ENCODE measurements at places on chromosomes 13 and 19. TPM values are rescaled to one million over a fixed set of nuclear protein-coding genes. Genes with fewer than 3 reads are reported as not detected.

- no peak for DNase-seq
Observed at GRCh38 chr13:110228936-110229904, 77.7 kb downstream of the COL4A1 start.

GRCh38 chr13:107864543-107865317, 350.6 kb downstream of the LIG4 start:
- peak; percentile 9 for DNase-seq

DNA sequence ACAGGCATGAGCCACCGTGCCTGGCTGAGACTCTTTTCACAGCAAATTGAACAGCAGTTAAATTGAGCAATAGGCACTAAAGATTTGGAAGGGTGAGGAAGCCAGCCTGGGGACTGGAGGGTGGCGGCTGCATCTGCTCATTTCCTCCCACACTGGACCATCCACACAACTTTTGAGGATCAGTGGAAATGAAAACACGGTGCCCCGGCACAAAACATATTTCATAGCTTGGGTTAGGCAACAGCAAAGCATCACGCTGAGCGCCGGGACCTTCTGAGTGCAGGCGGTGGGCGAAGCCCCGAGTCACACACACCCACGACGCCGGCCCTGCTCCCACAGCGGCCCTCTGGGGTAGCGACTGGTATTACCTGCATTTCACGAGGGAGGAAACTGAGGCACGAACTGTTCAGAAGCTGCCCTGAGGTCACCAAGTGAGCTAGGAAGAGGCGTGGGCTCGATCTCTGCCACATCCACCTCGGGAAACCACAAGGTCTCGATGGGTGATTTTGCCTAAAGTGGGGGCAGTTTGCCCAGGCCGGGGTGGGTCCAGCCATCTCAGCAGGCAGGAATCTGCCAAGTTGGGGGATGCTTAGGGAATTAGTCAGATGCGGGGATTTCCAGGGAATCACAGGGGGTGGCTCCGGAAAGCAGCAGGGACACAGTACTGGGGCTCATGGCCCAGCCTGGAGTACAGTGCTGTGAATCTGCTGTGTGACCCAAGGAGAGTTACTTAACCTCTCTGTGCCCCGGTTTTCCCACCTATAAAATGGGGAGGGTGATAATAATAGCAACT, 3.5 kb upstream of the SBNO2 start:
- no peak for DNase-seq

DNA sequence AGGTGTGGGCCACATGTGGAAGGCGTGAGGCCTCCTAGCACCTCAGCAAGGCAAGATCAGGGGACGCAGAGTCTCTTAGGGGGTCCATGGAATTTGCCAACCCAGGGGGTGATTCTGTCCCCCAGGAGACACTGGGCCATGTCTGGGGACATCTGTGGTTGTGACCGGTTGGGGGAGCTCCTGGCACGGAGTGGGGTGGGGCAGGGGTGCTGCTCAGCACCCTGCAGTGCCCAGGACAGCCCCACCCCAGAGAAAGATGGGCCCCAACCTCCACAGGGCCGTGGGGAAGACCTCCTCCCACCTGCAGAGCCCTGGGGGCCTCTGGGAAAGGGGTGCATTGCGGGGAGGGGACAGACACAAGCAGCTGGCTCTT, 4.0 kb downstream of the MKNK2 start:
- no peak for DNase-seq

Gene KLK3
- total RNA-seq: not detected

DNA sequence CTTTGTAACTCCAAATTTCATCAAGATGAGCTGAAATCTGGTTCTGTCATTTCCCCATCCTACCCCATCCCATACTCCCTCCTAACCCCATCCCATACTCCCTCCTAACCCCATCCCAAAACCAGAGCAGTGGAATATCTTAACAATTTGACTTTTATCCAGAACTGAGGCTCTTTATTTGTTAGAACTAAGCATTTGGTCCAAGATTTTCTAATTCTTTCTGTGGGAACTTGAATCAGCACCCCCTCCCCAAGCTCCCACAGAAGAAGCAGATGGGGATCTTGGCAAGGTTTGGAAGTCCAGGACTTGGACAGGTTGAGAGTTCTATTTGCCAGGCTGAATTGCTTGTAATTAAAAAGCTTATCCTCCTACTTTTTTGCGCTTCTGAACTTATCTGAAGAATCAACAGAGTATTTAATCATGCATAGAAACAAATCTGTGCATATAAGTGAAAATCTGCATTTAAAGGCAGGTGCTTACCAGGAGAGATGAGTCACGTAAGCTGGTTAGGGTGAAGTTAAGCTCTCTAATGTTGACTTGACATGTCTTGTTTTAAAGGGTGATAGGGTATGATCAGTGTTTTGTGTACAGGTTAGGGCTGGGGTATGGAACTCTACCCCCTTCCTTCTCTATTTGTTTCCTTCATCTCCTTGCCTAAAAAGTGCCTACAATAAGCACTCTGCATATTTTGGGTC, 111.1 kb downstream of the COG6 start:
- DNase-seq: no peak

- DNase-seq: peak; percentile 70
Observed at GRCh38 chr19:42113641-42114348, 18.5 kb downstream of the POU2F2 start.

GRCh38 chr19:43624933-43625332, 5.5 kb upstream of the ZNF428 start:
- peak; percentile 74 for DNase-seq

Gene MYO1F
- total RNA-seq: 0.05 TPM

- no peak for DNase-seq
Observed at GRCh38 chr13:38204556-38204955, 145.1 kb upstream of the UFM1 start.

Gene ACP7
- 0.05 TPM for total RNA-seq

DNA sequence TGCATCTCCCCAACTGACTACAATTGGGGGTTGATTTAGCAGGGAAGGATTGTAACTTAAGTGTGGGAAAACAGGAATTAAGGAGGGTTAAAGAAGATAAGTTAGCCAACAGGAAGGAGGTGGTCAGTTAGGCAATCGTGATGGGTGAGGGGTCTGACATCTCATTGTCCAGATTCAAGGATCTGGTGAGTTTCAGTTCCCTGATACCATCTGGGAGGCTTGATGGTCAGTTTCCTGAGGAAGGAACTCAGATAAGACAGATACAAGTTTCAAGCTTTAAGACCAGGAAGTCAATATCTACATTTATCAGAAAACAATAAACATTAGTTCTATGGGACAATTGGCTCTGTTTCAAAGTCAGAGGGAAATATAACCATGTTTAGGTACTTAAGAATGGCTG, 601.8 kb downstream of the SLITRK6 start:
- DNase-seq: no peak

GRCh38 chr13:75986818-75987217, 350.7 kb downstream of the LMO7 start:
- DNase-seq: no peak

Gene CRTC1
- total RNA-seq: 0.95 TPM

Gene CFAP97D2
- not detected for total RNA-seq

GRCh38 chr13:113452942-113453901, at the start of gene ADPRHL1:
Gene ADPRHL1, minus strand, starts transcription at chr13:113453488. Its CDS starts 51 bp downstream, at chr13:113453437.
- no peak for DNase-seq

Gene ZNF726
- total RNA-seq: 1.6 TPM
